Kidney (tissue), 22 donors: ENCODE measurements at places on chromosomes 12 and 14. TPM values are rescaled to one million over a fixed set of nuclear protein-coding genes. Genes with fewer than 3 reads are reported as not detected.

SERPINA9 gene
- total RNA-seq: not detected

- H3K4me3 ChIP-seq: no peak overlapping the region
- no peaks in the 10 kb centered on the region for H3K27me3 ChIP-seq
- H3K4me1 ChIP-seq: peaks cover 9% of the 10 kb centered on the region
- DNase-seq: no peak
- H3K27ac ChIP-seq: no peak overlapping the region
These were observed 92.0 kb upstream of the USP44 start for GRCh38 chr12:95643256-95643655.

DNA sequence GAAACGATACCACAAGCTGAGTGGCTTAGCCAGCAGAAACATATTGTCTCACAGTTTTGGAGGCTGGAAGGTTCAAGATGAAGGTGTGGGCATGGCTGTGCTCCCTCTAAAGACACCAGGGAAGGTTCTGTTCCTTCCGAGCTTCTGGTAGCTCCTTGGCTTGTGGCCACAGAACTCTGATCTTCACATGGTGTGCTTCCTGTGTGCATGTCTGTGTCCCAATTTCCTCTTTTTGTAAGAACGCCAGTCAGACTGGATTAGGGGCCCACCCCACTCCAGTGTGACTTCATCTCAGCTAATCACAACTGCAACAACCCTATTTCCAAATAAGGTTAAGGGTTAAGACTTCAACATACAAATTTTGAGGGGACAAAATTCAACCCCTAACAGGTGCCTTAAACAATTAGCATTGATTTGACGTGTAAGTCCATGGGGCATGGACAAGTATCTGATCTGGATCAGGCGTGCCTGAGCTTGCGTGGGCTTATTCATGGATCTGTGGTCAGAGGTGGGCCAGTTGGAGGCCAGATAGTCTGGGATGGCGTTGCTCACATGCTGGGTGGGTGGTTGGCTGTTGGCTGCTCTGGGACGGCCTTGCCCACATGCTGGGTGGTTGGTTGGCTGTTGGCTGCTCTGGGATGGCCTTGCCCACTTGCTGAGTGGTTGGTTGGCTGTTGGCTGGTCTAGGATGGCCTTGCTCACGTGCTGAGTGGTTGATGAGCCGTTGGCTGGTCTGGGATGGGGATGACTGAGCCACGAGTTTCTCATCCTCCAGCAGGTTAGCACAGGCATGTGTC lies 88.5 kb downstream of the LGMN start:
- no peaks in the 10 kb centered on the region for H3K4me1 ChIP-seq
- no peaks in the 10 kb centered on the region for H3K27me3 ChIP-seq
- DNase-seq: no peak

DNA sequence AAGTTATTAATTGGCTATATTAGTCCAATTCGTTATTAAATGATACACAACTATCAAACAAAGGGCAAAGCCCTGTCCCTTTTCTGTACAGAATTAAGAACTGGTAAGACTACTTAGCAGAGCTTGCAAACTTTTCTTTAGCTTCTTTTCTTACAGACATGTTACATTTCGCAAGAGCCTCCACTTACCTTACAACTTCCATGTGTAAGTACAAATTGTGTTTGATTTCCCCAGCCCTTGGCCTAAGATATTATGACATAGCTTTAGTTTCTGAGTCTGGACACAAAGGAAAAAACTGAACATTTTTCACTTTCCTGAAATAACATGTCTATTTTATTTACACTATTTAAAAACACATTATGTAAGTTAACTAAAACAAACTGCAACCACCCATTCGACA lies 1.7 kb downstream of the ATF7 start:
- DNase-seq: no peak
- H3K36me3 ChIP-seq: no peaks in the 10 kb centered on the region
- H3K4me3 ChIP-seq: peak overlapping the region; percentile 84

GRCh38 chr14:97458661-97459579 lies 661.7 kb downstream of the VRK1 start:
- no peaks in the 10 kb centered on the region for H3K27me3 ChIP-seq
- DNase-seq: peak; percentile 65
- H3K27ac ChIP-seq: no peak overlapping the region
- no peaks in the 10 kb centered on the region for H3K4me1 ChIP-seq

- no peaks in the 10 kb centered on the region for H3K4me1 ChIP-seq
- H3K4me3 ChIP-seq: no peak overlapping the region
- no peaks in the 10 kb centered on the region for H3K27me3 ChIP-seq
These were observed 9.5 kb upstream of the BDKRB1 start for GRCh38 chr14:96246539-96246847.

PLA2G1B gene
- not detected for total RNA-seq

DNA sequence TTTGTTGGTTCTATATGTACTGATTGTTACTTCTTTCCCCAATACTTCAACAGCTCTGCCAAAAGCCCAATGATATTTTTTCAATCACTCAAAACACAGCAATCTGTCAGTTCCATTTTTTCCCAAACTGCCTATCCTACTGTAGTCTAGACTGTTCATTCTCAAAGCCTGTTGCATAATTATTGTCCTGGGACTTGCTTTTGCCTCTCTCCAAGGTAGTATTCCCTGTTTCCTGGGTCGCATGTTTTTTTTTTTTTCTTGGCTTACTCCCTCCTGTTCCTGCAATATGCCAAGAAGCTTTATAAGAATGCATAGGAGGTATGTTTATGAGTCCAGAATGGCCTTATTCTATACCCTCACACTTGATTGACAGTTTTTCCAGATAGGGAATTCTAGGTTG lies 19.9 kb upstream of the CCNT1 start:
- no peaks in the 10 kb centered on the region for H3K4me1 ChIP-seq
- no peaks in the 10 kb centered on the region for H3K27me3 ChIP-seq
- H3K36me3 ChIP-seq: no peaks in the 10 kb centered on the region
- no peak overlapping the region for H3K4me3 ChIP-seq
- no peak overlapping the region for H3K27ac ChIP-seq

JPH4 gene
- total RNA-seq: 7.0 TPM

- H3K36me3 ChIP-seq: no peaks in the 10 kb centered on the region
- DNase-seq: no peak
- H3K4me1 ChIP-seq: no peaks in the 10 kb centered on the region
- H3K27ac ChIP-seq: no peak overlapping the region
- no peaks in the 10 kb centered on the region for H3K27me3 ChIP-seq
- H3K4me3 ChIP-seq: no peak overlapping the region
These were observed 277.5 kb downstream of the ALG10 start for GRCh38 chr12:34299802-34300193.

GRCh38 chr12:105369014-105369413 lies 38.5 kb downstream of the C12orf75 start:
- no peak for DNase-seq
- no peak overlapping the region for H3K27ac ChIP-seq
- H3K4me1 ChIP-seq: no peaks in the 10 kb centered on the region
- no peaks in the 10 kb centered on the region for H3K36me3 ChIP-seq
- H3K27me3 ChIP-seq: no peaks in the 10 kb centered on the region
- no peak overlapping the region for H3K4me3 ChIP-seq

SERPINA3 gene
- total RNA-seq: 1,762 TPM

GRCh38 chr12:59646636-59647035 lies 50.8 kb downstream of the SLC16A7 start:
- no peak for DNase-seq
- H3K27me3 ChIP-seq: no peaks in the 10 kb centered on the region
- H3K27ac ChIP-seq: no peak overlapping the region
- H3K4me1 ChIP-seq: no peaks in the 10 kb centered on the region
- H3K36me3 ChIP-seq: no peaks in the 10 kb centered on the region

DNA sequence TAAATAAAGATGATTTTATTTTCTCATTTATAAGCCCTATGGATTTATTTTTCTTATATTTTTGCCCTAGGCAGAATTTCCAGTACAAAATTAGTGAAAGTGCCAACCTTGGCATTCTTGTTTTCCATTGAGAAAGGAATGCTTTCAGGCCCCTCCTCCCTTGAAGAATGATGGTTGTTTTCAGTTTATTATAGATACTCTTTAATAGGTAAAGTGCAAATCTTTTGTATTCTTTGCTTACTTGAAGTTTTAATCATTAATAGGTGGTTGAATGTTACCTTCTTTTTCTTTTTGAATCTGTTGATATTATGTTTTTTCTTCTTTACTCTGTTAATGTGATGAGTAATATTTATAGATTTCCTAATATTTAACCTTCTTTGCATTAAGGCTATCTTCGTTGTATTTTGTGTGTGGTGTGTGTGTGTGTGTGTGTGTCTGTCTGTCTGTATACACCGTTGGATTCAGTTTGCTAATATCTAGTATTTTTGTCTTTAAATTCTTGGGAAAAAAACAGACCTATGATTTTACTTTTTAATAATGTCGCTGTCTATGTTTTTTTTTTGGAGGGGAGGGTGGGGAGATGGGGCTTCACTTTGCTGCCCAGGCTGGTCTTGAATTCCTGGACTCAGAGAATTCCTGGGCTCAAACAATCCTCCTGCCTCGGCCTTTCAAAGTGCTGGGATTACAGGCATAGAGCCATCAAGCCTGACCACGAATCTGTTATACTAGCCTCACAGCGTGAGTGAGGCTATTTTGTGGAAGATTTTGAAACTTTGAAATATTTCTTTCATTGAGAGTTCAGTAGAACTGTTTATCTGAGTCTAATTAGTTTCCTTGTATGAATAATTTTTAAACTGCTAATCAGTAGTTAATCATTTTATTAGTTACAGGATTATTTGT lies 13.5 kb downstream of the SRGAP1 start:
- no peaks in the 10 kb centered on the region for H3K27me3 ChIP-seq
- peaks cover 9% of the 10 kb centered on the region for H3K4me1 ChIP-seq
- no peaks in the 10 kb centered on the region for H3K36me3 ChIP-seq

GRCh38 chr12:114852976-114853529 lies 169.1 kb upstream of the TBX3 start:
- no peak overlapping the region for H3K4me3 ChIP-seq
- no peak overlapping the region for H3K27ac ChIP-seq
- H3K4me1 ChIP-seq: no peaks in the 10 kb centered on the region
- DNase-seq: peak; percentile 90

- no peaks in the 10 kb centered on the region for H3K36me3 ChIP-seq
- H3K4me1 ChIP-seq: no peaks in the 10 kb centered on the region
- no peaks in the 10 kb centered on the region for H3K27me3 ChIP-seq
- no peak for DNase-seq
- no peak overlapping the region for H3K27ac ChIP-seq
- H3K4me3 ChIP-seq: no peak overlapping the region
These were observed 307.6 kb upstream of the FBXO33 start for GRCh38 chr14:39739796-39740195.

SERPINA4 gene
- total RNA-seq: 6.1 TPM

CLEC4C gene
- total RNA-seq: not detected

GRCh38 chr12:25985316-25986175 lies 27.1 kb downstream of the RASSF8 start:
- H3K27ac ChIP-seq: peak overlapping the region; percentile 44
- H3K4me3 ChIP-seq: no peak overlapping the region
- no peaks in the 10 kb centered on the region for H3K27me3 ChIP-seq
- DNase-seq: no peak

- no peaks in the 10 kb centered on the region for H3K36me3 ChIP-seq
- no peak overlapping the region for H3K27ac ChIP-seq
- H3K4me3 ChIP-seq: no peak overlapping the region
- no peak for DNase-seq
These were observed 53.3 kb upstream of the NCOR2 start for GRCh38 chr12:124620606-124621295.

- H3K4me1 ChIP-seq: no peaks in the 10 kb centered on the region
- no peaks in the 10 kb centered on the region for H3K27me3 ChIP-seq
- no peaks in the 10 kb centered on the region for H3K36me3 ChIP-seq
- H3K27ac ChIP-seq: no peak overlapping the region
These were observed 61.1 kb downstream of the PRMT8 start for GRCh38 chr12:3551976-3552725.

GRCh38 chr12:66288121-66288520 lies 14.2 kb upstream of the HELB start:
- no peaks in the 10 kb centered on the region for H3K36me3 ChIP-seq
- no peak overlapping the region for H3K27ac ChIP-seq
- DNase-seq: no peak
- H3K27me3 ChIP-seq: no peaks in the 10 kb centered on the region

DNA sequence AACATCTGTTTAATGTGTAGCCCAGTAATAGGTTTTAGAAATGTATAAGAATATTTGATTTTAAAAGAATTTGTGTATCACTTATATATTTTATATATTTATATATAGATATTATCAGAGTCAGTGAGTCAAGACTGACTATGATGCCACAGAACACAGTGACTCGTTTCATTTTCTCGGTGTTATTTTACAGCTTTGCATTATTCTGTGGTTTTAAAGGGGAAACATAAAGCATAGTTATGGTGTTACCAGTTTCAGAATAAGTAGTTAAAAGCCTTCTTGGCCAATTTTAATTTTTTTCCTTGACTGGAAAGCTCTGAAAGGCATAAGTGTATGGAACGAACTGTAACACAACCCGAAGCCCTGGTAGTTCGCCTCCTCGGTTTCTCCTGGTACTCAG lies 91.0 kb downstream of the GRIP1 start:
- no peak overlapping the region for H3K4me3 ChIP-seq
- H3K27me3 ChIP-seq: no peaks in the 10 kb centered on the region
- H3K36me3 ChIP-seq: no peaks in the 10 kb centered on the region
- H3K27ac ChIP-seq: no peak overlapping the region

- DNase-seq: no peak
- no peak overlapping the region for H3K27ac ChIP-seq
- H3K4me1 ChIP-seq: no peaks in the 10 kb centered on the region
- H3K36me3 ChIP-seq: no peaks in the 10 kb centered on the region
- H3K4me3 ChIP-seq: no peak overlapping the region
These were observed 164.8 kb downstream of the SLC41A2 start for GRCh38 chr12:104793285-104793684.

CCND2 gene
- 94.4 TPM for total RNA-seq

DNA sequence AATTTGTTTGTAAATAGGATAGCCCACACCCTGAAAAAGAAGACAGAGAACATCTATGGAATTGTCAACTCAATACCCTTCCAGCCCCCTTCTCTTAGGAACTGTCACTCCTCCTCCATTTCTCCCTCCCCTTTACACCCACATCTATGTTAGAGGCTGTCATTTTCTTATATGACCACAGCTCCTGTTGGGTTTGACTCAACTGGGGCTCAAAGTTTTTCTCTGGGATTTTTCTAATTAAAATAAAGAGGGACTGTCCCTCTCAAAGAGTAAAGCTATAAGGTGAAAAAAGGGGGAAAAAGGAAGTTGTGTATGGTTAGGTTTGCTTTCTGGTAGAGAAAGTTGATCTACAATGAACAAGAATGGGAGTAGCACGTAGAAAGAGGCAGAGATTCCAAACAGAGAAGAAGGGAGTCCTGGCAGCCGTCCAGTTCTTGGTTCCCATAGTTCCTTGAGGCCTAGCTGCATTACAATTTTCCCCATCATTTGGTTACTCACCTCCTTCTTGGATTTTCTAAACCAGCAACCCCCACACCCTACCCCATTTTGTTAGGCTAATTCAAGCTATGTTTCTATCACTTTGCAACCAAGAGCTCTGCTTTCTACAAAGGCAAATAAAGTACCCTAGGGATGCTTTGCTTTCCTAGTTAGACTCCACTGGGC lies 44.3 kb upstream of the STK38L start:
- no peak overlapping the region for H3K27ac ChIP-seq
- no peak overlapping the region for H3K4me3 ChIP-seq
- no peaks in the 10 kb centered on the region for H3K27me3 ChIP-seq
- no peak for DNase-seq

CISTR gene
- not detected for total RNA-seq

LDHB gene
- 1,158 TPM for total RNA-seq
